ENCODE measurements at places on chromosomes 5 and 9.

DNA sequence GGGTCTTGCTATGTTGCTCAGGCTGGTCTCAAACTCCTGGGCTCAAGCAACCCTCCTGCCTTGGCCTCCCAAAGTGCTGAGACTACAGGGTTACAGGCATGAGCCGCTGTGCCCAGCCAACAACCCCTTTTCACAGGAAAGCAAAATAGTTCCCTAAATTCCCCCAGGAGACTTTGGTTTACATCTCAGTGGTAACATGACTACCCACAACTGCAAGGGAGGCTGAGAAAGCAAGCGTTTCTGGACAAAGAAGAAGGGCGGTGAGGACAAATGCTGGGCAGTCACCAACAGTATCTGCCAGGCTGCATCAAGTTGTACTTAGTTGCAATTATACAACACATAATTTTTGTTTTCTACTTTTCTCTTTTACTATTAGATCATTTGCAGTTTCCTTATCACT lies 7.4 kb upstream of the ADGRD2 start:
- no peak for DNase-seq

- DNase-seq = no peak
These were observed 31.2 kb downstream of the CDK7 start for GRCh38 chr5:69265931-69266330.

- no peak for DNase-seq
These were observed 119.6 kb downstream of the BOD1 start for GRCh38 chr5:173496883-173497255.

GRCh38 chr5:40334242-40334635 lies 345.5 kb upstream of the PTGER4 start:
- no peak for DNase-seq

DNA sequence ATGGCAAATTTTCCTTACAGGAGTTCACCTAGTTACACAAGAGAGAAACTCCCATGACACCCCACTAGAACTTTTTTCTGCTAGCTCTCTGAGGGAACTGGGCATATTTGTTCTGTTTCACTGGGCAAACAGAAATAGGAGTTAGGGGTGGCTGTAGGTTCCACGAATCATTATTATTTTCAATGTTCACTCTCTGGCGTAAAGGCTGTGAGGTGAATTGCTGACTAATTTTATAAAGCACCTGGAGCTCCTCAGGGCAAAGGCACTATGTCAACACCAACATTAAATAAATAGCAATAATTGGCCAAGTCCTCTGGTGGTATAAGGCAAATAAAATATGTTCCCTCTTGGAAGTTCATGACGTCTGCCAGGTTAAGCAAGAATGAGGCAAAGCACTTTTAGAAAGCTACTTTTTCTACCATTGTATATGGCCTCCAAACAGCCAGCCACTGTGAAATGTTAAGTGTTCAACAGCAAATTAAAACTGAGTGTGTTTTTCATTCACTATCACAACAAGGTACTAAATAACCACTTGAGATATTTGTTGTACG lies 344.6 kb downstream of the PDE4D start:
- DNase-seq = no peak

DNA sequence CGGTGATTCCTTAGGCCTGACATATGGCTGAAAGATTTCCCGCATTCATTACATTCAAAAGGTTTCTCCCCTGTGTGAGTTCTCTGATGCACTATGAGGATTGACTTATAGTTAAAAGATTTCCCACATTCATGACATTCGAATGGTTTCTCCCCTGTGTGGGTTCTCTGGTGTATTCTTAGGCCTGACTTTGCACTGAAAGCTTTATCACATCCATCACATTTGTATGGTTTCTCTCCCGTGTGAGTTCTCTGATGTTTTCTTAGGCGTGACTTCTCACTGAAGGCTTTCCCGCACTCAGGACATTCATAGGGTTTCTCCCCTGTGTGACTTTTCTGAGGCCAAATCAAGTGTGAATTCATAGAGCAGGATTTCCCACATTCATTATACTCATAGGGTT lies 35.8 kb downstream of the ZNF782 start:
- no peak for DNase-seq

GRCh38 chr5:10059556-10059955 lies 190.1 kb downstream of the ATPSCKMT start:
- DNase-seq = no peak

- no peak for DNase-seq
These were observed 45.5 kb downstream of the COL27A1 start for GRCh38 chr9:114200721-114201300.

DNA sequence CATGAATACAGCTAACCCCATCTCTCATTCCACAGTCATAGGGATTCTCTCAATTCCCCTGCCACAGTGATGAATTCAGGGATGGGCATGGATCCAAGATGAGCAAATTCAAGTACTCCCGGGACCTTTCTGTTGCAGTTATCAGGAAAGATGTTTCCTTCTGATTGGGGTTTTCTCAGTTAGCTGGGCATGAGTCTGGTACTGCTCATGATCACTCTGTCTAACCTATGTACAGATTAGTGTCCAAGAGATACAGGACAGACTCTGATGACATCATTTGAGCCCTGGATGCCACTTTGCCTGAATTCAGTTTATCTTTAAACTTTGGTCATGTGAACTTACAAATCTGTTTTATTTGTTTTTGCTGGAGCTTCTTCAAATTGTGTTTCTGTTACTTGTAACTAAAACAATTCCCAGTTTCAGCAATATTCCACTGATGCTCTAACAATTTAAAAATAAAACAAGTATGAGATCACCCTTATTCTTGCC lies 257.7 kb upstream of the KLF9 start:
- DNase-seq = no peak

- DNase-seq = no peak
These were observed 17.3 kb downstream of the LPCAT1 start for GRCh38 chr5:1506242-1507013.

- DNase-seq = no peak
These were observed 27.6 kb downstream of the FAM174A start for GRCh38 chr5:100562821-100563220.

GRCh38 chr9:20209391-20210340 lies 412.6 kb downstream of the MLLT3 start:
- DNase-seq = peak; percentile 15

DNA sequence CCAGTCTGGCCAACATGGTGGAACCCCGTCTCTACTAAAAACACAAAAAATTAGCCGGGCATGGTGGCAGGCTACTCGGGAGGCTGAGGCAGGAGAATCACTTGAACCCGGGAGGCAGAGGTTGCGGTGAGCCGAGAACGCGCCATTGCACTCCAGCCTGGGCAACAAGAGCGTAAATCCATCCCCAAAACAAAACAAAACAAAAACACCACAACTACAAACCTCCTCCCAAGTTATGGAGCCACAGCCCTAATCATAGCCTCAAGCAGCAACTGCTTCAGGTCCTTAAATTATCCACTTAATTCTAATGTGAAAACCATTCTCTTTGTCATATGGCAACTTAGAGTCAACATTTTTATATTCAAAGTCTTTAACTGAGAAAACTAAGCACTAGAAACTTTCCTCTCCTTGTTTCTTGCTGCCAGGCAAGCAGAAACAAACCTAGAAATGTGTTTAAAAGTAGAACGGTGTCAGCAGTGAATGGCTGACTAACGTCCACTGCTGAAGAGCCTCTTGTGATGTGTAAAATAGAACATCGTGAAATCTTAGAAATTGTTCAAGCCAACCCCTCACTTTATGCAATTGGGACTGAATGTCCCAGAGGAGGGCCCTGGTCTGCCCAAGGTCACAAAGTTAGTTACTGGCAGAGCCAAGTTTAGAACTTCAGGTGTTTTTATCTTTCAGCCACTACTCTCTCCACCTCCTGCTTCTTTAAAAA lies 5.7 kb downstream of the TMEM245 start:
- no peak for DNase-seq

DNA sequence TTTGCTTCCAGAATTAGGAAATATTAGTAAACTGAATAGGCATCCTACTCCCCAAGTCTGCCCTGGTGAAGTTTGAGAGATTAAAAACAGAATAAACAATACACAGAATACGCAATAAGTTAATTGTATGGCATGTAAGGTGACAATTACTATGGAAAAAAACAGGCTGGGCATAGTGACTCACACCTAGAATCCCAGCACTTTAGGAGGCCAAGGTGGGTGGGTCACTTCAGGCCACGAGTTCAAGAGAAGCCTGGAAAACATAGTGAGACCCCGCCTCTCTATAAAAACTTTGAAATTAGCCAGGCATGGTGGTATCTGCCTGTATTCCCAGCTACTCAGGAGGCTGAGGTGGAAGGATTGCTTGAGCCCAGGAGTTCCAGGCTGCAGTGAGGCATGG lies 64.2 kb upstream of the SUSD1 start:
- no peak for DNase-seq

GRCh38 chr5:157354800-157355199 lies 88.9 kb downstream of the CYFIP2 start:
- DNase-seq = no peak

GRCh38 chr5:136016945-136017530 lies 11.8 kb upstream of the TGFBI start:
- no peak for DNase-seq

DNA sequence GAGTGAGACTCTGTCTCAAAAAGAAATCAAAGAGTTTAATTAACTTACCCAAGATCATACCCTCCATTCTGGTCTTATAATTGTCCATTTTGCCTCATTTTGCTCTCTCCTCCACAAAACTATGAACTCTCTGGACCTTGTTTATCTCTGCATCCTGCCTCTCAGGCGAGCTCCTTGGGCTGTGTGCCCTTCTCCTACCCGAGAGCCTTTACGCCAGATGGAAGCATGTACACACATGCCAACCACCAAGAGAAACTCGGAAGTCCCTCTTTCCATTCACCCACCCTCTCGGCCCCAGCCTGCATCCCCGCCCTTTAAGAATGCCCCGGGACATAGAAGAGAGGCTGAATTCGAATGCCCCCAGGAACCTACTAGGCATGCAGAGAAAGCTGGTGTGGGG lies 25.9 kb downstream of the CPLX2 start:
- no peak for DNase-seq

GRCh38 chr5:148984345-148984744 lies 78.5 kb downstream of the SH3TC2 start:
- DNase-seq = no peak

DNA sequence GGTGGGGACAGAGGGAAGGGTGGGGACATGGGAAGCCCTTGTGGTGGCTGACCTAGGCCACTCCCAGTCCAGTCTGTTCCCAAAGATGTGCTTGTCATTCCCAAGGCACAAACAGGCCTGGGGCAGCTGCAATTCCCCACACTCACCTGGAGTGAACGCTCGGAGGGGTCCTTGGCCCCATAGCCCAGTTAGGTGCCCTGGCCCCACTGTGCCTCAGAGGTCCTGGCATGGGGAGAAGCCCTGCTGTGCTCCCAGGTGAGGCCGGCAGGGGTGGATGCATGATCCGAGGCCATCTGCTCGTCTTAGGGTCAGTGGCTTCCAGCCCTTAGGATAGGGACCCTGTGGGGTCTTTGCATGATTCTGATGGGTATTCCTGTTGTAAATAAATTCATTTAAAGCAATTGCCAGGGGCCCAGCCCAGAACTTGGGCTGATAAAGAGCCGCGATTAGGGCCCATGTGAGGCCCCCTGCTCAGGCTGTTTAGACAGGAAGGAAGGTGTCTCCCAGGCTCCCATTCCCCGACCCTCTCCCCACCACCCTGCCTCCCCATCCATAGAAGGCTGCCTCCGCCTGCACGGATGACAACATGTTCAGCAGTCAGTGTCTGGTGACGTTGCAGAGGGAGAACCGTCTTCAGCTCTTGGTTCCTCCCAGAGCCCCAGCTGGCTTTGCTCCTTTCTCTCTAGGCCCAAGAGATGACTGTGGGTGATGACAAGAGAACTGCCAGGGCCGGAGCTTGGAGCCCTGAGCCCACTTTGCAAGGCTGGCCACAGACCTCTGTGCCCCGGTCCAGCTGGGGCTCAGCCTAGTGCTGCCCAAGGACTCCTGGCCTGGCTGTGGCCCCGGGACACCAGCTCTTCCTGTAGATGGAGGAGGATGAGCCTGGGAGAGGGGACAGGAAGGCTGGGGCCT lies 28.4 kb upstream of the IRX4 start:
- no peak for DNase-seq

GRCh38 chr5:174794931-174795672 lies 70.7 kb downstream of the MSX2 start:
- no peak for DNase-seq

- DNase-seq = no peak
These were observed 9.1 kb downstream of the CARNMT1 start for GRCh38 chr9:75019022-75019421.

DNA sequence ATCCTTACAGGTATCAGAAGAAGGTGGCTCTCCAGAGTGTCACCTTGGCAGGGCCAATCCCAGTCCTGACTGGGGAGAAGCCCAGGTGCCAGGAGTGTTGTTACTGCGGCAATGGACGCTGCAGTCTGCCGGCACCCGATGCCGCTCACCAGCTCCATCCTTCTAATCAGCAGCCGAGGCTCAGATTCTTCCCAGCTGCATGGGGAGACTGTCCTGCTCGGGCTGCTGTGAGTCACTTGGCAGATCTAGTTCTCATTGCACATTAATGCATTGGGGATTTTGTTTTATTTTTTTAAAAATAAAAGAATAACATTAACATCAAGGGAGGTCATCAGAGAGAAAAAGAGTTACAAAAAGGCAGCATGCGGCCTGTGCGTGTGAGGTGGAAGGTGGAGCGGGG lies 115.8 kb downstream of the MTX3 start:
- no peak for DNase-seq

DNA sequence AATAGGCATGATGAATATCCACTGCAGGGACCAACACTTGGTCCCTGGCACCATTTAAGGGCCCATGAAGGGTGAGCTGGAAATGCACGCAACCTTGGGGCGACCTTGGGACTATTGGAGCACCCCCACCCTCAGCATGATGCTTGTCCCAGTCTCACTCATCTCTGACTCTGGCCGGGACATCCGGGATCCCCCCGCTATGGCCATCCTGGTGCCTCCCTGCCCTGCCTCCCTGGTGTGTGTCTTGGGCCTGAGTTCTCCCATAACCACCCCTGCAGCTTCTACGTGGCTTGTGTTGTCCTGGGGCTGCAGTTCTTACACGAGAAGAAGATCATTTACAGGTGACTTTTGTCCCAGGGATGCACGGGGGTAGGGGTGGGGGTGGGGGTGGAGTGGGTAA lies 5.9 kb downstream of the ZDHHC12 start:
- no peak for DNase-seq

GRCh38 chr5:141904551-141904950 lies 19.1 kb upstream of the DELE1 start:
- no peak for DNase-seq

DNA sequence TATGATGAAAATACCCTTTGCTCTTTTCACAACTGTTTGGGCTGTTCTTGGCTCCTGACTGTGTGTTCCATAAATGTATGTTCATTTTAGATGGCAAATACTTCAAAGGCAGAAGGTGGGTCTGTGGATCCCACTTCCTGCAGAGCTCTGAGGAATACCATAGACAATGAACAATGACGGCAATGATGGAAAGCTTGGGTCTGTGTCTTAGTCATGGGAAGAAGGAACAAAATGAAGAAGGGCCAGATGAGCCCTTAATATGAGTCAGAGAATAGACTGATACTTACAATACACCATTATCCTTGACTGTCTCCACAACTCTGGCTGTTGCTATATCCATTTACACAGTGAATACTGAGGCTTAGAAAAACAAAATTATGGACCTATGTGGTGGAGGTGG lies 126.0 kb downstream of the SLIT3 start:
- DNase-seq = no peak

- no peak for DNase-seq
These were observed 2.8 kb downstream of the ARHGEF37 start for GRCh38 chr5:149584121-149584520.
